ENCODE measurements at places on chromosomes 1 and 21.
A peak's percentile ranks its signal among the peaks of the same experiment; 100 is the strongest.

GRCh38 chr1:36705629-36706028 is 222.9 kb upstream of the CSF3R start:
- no peak for DNase-seq

DNA sequence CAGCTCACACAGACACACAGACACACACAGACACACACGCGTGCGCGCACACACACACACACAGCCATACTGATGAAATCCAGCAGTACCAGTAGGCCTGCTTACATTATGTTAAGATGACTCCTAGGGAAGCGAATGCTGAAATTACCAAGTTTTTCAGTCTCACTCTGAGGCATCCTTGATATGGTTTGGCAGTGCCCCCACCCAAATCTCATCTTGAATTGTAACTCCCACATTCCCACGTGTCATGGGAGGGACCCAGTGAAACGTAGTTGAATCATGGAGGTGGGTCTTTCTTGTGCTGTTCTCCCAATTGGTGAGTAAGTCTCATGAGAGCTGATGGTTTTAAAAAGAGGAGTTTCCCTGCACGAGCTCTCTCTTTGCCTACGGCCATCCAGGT is 64.1 kb downstream of the TIAM1 start:
- DNase-seq: no peak

GRCh38 chr21:45921917-45922316 is 59.7 kb upstream of the COL6A1 start:
- DNase-seq: no peak

DNA sequence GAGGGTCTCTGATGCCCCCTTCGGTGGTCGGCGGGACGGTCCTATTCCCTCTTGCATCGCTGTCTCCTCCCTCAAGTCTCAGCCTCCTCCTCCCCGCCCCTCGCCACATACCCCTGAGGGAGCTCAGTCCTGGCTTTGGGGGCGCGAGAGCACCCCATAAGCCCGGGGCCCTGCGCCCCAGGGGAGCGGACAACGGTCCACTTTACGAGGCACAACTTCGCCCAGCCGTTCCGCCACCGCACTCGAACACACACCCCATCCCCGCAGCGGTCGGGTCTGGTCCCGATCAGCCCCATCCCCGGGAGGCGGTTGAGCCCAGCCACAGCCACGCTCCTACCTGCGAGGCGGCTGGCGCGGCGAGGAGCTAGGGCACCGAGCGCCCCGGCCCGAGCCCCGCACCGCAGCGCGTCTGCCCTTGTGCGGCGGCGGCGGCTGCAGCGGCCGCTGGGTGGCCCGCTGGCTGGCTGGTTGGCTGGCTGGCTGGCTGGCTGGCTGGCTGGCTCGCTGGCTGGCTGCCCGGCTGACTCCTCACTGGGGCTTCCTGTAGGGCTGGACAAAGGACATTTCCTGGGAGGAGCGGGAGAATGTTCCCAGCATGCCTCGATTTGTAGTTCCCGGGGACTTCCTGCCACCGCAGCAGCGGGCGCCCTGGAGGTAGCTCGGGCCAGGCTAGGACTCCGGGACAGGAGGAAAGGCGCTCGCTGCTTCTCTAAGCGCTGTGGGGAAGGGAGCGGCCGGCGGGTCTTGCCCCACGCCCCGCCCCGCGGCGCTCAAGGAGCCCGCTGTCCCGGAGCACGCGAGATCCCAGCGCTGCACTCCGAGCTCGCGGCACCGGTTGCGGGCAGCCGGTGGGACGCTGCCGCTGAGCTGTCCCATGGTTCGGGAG is at the start of gene ZNF697:
TSS of gene ZNF697 (minus strand) at position 533 of the 886 bp plus-strand sequence. CDS start 22,166 bp downstream, outside the sequence.
- DNase-seq: peak; percentile 96

DNA sequence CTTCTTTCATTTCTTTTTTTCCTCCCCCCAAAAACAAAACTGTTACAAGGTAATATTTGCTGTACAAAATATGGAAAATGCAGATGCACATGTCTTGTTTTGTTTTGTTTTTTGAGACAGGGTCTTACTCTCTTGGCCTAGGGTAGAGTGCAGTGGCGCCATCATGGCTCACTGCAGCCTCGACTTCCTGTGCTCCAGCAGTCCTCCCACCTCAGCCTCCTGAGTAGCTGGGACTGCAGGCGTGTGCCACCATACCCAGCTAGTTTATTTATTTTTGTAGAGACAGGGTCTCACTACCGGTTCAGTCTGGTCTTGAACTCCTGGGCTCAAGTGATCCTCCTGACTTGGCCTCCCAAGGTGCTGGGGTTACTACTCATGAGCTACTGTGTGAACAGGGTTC is 15.5 kb downstream of the PRRC2C start:
- DNase-seq: no peak

DNA sequence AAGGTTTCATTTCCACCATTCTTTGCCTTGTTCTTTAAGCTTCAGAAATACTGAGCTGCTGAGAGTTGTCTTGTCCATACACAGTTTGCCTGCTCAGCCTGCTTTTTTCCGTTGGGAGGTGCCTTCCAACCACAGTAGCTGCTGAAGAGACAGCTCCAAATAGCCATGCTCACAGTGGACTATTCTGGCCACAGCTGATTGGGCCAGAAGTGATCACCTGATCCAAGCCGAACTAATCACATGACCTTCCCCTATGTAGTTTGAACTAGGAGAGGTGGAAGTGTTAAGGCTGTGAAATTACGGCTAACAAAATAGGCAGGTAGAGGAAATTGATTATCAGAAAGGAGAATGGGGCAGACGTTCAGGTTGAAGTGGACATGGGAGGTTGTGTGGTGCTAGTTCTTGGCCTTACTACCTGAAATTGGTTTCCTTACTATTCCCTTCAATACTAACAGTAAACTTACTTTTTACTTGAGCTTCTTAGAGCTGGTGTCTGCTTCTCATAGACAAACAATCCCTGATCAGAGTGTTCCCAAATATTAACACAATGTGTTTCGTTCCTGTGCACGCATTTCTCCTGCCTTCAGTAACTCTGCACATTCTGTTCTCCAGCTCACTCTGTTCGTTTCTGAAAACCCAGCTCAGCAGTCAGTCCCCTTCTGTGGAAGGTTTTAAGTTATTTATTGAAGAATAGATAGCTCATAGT is 136.1 kb downstream of the RWDD3 start:
- DNase-seq: no peak

DNA sequence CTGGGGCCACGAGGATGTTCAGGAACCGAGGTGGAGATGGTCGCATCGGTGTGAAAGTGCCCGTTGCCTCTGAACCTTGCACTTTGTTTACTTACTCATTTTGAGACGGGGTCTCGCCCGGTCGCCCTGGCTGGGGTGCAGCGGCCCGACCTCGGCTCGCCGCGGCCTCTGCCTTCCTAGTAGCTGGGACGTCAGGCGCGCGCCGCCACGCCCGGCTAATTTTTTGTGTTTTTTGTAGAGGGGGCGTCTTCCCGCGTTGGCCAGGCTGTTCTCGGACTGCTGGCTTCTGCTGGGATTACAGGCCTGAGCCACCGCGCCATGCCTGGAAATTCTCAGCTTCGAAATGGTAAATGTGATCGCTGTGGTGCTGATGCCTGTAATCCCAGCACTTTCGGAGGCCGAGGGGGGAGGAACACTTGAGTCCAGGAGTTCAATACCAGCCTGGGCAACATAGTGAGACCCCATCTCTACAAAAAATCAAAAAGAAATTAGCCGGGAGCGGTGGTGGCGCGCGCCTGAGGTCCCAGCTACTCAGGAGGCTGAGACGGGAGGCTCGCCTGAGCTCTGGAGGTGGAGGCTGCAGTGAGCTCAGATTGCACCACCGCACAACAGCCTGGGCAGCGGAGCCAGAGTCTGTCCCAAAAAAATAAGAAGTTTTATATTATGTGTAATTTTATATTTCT is 684 bp upstream of the MRPL20 start:
- DNase-seq: no peak

GRCh38 chr1:70778056-70778762 is 269.4 kb downstream of the PTGER3 start:
- peak; percentile 24 for DNase-seq

DNA sequence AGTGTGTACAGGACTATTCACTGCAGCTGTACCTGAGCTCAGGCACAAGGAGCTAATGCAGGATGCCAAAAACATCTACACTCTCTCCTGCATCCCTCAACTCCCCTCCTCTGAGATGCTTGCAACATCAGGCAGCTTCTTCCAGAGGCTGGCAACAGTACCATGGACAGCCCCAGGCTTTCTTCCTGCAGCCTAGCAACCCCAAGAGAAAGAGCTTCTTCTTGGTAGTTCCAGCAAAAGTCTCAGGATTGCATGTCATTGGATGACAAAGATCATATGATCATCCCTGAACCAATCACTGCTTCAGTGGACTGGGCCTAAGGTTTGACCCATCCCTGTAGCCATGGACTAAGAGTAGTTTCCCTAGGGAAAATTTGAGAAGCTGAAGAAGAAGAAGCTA is 46.7 kb downstream of the CAMK2N1 start:
- no peak for DNase-seq

- DNase-seq: no peak
Observed at GRCh38 chr1:229155472-229155871, 115.4 kb upstream of the RAB4A start.

DNA sequence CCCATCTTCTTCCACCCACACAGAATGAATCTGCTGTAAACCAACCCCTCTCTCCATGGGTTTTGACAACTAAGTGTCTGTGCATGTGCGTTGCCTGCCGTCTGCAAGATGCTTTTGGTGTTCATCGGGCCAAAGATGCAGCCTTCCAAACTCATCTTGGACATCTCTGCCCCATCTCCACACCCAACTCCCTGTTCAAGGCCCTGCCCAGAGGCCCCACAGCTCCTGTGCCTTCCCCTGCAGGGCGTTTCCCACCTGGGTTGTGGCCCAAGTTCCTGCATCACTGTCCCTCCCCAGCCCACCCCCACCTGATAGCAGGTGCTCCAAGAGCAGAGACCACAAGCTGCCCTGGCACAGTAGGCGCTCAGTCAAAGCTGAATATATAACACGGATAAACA is 103.2 kb downstream of the BCAR3 start:
- DNase-seq: no peak

- no peak for DNase-seq
Observed at GRCh38 chr1:1173793-1174415, at the start of gene TTLL10. Gene TTLL10 (plus strand): TSS chr1:1173880. CDS start chr1:1179216, 5,336 bp downstream.

DNA sequence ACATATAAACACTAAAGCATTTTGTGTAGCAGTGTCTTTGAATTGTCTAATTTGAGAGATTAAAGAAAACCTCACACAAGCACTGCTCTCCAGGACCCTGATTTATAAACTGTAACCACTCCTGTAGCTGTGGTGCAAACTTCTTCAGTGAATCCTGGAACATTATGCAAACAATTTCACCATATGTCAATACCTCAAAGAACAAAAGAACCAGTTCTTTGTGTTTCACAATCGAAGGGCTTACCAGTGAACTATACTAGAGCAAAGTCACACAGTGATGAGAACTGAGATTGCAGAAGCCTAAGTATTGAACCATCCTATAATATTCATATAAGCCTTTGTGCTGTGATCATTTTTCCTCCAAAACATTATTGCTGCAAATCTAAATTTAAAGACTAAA is 21.5 kb downstream of the DPH5 start:
- no peak for DNase-seq

GRCh38 chr1:234139966-234140365 is 233.3 kb upstream of the COA6 start:
- no peak for DNase-seq

- DNase-seq: no peak
Observed at GRCh38 chr1:163922743-163923201, 601.0 kb downstream of the NUF2 start.

DNA sequence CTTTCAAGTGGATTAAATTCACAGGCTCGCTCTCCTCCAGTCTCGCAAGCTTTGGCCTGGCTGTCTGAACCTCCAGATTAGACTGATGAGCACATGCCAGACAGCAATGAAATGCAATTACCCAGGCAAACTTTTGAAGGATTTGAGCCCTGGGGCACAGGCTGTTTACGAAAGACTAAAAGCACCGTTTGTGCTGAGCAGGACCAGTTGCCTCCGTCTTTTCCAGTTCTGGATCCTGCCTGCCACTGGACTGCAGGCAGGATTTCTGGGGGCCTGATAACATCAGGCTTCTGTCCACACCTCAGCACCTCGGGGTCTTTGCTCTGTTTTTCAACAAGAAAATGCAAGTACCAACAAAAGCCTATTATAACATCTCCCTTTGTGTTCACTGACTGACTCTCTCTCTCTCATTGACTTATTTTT is 145.7 kb downstream of the CLIC6 start:
- no peak for DNase-seq

DNA sequence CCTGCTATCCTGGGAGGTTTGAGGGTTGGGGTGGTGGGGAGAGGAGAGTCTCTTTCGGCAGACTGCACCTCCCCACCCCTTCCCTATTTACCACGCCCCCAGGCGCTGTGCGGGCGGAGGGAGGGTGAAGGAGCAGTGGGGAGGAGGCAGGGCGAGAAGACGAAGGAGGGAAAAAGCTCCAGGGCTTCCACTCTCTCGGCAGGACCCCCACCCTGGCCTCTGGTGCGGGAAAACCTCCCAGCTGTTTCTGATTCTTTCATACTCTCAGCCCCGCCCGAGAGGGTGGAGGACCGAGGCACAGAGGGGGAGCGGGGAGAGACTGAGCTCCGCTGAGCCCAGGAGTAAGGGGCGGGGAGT is 866 bp upstream of the WNT2B start:
- DNase-seq: no peak

- peak; percentile 62 for DNase-seq
Observed at GRCh38 chr1:64019818-64020217, 183.6 kb upstream of the UBE2U start.

GRCh38 chr21:44998621-44999427 is 59.0 kb downstream of the SLX9 start:
- DNase-seq: no peak

DNA sequence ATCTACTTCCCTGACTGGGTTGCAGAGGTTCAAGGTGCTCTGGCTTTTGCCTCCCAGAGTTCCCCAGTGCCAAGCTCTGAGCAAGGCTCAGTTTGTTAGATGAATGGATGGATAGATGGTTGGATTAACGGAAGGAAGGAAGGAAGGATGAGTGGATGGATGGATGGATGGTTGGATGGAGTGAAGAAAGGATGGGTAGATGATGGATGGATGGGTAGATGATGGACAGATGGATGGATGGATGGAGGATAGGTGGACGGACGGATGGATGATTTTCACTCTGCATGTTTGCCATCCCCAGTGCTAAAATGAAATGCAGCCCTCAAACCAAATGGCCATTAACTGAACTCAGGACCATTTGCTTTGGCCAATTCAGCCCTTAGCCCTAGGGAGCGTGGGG is 27.4 kb upstream of the TENT5C start:
- DNase-seq: no peak

DNA sequence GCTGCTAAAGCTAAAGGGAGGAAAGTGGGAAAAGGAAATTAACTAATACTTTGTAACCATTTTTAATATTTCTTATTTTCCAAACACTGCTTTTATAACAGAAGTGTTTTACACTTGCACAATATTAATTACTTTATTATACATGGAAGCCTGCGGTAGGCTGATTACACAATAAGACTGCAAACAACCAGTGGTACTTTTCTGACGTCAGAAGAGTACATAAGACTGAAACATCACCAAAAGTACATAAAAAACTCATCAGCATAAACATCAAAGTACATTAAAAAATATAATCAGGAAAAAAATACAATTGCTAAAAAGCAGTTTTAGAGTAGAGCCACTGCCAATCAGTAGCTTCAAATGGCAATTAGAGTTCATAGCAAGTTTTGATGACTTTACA is 4.6 kb downstream of the ZNF281 start:
- no peak for DNase-seq

GRCh38 chr1:33753087-33753856 is 110.6 kb upstream of the HMGB4 start:
- DNase-seq: no peak

- no peak for DNase-seq
Observed at GRCh38 chr1:53413175-53414001, 45.8 kb upstream of the DMRTB1 start.

All from stromal cell of bone marrow (primary cell).